ENCODE measurements at places on chromosomes 3 and 15.
A peak's percentile ranks its signal among the peaks of the same experiment; 100 is the strongest.

DNA sequence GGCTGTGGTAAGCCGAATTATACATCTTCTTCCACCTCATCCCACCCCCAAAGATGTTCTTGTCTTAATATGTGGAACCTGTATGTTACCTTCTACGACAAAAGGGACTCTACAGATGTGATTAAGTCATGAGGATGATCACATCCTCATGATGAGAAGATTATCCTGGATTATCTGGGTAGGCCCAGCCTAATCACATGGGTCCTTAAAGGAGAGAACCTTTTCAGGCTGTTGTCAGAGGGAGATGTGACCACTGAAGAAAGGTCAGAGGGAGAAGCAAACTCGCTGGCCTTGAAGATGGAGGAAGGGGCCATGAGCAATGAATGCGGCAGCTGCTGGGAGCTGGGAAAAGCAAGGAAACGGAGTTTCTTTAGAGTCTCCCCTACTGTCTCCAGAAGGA lies 12.9 kb upstream of the SCG3 start:
- DNase-seq, result no peak

GRCh38 chr15:50248994-50249582 lies 16.4 kb downstream of the HDC start:
- DNase-seq, result no peak

GRCh38 chr3:27960133-27960532 lies 238.0 kb upstream of the EOMES start:
- no peak for DNase-seq

DNA sequence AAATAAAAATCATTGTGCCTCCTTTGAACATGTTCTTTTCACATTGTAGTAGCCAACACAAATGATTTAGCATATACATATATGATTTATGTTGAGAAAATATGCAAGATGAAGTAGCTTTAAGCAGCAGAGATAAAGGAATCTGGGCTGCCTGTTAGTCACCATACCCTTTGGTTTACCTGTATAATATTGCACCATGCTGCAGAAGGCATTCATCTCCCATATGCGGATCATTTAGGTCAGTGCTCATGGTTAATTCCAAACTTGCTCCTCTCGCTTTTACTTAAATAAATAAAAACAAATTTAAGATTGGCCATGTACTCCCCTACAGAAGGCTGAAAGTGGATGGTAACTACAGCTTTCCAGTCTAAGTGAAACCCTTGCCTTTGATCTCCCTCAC lies 86.7 kb upstream of the TBL1XR1 start:
- DNase-seq, result no peak

GRCh38 chr15:92391640-92392039 lies 2.0 kb upstream of the ST8SIA2 start:
- no peak for DNase-seq

DNA sequence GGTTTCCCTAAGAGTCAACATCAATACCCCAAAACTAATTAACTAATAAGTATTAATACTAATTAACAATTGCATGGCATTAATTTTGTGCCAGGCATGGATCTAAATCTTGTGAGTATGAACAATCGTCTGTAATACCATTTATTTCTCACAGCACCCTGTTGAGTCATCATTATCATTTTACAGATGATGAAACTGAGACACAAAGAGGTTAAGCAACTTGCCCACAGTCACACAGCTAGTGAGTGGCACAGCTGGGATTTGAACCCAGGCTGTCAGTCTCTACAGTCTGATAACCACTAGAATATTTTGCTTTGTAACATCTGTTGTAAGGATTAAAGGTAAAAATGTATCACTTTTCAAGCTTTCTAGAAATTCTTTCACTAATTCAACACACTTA lies 423.4 kb upstream of the WNT5A start:
- no peak for DNase-seq

DNA sequence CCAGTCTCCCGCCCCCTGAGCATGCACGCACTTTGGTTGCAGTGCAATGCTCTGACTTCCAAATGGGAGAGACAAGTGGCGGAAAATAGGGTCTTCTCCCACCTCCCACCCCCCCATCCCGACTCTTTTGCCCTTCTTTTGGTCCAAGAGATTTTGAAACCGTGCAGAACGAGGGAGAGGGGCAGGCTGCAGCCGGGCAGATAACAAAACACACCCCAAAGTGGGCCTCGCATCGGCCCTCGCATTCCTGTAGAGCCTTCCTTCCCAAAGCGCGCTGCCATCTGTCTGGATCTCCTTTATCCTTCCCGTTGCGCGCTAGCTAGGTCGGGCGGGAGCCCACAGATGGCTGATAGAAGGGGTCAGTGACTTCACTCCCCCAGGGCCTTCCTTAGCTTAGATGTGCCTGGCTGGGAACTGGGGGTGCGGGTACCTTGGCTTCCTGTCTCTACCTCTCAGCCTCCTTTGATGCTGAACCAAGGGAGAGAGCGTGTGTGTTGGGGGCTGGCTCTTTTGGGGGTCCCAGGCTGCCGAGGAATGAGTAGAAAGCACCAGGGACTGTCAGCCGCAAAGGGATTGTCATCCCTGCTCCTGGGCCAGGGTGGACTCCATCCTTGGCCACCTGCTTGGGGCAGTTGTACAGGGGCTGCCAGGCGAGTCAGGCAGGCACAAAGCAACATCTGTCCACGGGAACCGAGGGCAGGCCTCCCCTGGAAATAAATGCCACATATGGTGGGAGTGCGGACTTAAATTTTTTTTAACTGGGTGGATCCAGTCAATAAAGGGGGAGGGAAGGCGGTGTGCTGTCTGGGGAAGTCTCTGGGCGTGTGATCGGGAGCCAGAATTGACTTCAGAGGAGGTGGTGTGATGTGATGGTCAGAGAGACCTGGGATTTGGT lies 1.8 kb downstream of the SMAD3 start:
- DNase-seq, result peak; percentile 39

DNA sequence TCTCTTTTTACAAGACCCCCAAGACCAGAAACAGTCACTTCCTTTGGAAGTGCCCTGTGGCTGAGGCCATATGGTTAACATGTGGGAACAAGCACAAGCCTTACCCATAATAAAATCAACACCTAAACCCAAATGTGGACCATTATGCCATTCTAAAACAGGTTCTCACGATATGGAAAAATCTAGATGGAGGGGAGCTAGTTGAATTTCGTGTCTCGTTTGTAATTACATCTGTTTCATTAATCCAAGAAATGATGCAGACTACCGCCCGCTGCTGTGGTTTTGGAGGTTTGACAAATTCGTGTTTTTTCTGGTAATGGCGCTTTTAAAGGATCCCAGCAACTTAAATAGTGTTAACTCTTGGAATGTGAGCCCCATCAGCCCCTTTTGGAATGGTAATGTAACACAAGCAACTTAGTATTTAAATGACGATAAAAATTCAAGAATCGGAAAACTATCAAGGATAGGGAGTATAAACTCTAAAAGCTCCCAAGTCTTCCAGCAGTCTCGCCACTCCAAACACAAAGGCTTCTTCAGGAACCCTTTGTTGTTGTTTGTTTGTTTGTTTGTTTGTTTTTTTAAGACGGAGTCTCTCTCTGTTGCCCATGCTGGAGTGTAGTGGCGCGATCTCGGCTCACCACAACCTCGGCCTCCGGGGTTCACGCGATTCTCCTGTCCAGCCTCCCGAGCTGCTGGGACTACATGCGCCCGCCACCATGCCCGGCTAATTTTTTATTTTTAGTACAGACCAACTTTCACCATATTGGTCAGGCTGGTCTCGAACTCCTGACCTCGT lies 1.1 kb downstream of the CNBP start:
- DNase-seq, result no peak

DNA sequence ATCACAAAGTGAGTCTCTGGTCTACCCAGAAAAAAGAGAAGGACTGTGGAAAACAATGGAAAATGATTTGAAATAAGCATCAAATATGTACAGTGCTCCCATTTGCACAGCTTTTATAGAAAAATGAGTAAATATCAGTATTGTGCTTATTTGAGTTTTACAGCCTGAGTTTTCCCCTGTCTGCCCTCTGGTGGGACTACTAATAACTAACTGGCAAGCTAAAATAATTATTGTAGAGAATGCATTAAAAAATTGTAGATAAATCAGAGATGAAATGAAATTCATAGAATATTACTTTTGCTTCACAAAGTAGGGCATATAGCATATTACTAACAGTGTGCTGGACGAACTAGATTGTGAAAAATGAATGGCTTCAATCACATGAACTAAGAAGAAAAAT lies 287.1 kb downstream of the NAALADL2 start:
- no peak for DNase-seq

DNA sequence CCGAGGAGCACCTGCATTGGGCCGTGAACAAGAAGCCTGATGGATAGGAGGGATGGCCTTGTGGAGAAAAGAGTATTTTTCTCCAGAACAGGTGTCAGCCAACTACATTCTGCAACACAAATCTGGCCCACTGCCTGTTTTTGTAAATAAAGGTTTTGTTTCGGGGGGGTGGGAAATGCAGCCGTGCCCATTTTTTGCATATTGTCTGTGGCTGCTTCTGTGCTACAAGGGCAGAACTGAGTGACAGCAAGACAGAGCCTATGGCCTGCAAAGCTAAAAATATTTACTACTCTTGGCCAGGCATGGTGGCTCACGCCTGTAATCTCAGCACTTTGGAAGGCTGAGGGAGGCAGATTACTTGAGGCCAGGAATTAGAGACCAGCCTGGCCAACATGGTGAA lies 95.9 kb upstream of the AKAP13 start:
- no peak for DNase-seq

DNA sequence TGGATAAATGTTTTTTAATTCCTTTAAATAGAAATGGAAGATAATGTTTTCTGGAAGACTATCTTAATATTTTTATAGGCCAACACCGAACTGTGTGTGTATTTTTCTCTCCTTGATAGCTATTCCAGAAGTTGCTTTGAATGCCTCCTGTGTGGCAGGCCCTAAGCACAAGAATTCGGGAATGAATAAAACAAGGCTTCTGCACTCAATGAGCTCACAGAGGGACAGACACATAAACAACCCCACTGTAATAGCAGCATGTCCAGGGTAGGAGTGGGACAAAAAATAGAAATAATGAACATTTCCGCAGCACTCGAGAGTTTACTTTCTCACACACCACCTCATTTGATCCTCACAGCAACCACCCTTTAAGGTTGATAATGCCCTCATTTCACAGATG lies 18.0 kb downstream of the SRGAP3 start:
- DNase-seq, result no peak

GRCh38 chr15:75109021-75109735 lies 85.8 kb downstream of the PPCDC start:
- no peak for DNase-seq

- no peak for DNase-seq
These were observed 14.4 kb upstream of the CMSS1 start for GRCh38 chr3:99803297-99803696.

DNA sequence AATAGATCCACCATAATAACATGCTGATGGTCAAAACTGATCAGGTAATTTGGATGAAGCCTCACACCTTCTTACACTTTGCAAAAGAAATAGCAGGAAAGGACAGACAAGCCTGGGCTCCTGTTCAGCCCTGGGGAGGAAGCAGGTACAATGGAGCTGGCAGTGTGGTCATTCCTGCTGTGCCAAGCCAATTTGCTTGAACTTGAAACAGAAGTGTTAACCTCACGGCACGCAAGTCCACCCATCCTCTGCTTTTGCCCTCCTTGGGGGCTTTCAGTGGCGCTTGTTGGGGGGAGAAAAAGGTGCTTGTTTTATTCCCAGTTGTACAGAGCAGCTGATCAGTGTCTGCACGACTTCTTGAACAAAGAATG lies 36.8 kb upstream of the RFTN1 start:
- no peak for DNase-seq

DNA sequence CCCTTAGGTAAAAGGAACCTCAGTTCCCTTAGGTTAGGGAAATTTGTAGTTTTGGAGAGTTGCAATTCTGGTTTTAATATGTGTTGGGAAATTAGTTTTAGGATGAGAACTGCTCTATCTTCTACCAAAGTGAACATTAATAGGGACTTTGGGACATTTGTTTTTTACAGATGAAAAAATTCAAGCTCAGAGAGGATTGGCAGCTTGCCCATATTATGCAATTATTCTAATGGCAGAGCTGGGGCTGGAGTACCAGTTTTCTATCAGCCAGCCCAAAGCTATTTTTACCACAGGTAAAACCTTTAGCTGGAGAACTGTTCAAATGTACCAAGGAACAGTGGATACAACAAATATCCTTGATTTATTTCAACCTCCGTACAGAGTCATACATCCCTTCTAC lies 127.0 kb downstream of the CPNE4 start:
- no peak for DNase-seq

- no peak for DNase-seq
These were observed 178.2 kb upstream of the LPP start for GRCh38 chr3:187975561-187976364.

DNA sequence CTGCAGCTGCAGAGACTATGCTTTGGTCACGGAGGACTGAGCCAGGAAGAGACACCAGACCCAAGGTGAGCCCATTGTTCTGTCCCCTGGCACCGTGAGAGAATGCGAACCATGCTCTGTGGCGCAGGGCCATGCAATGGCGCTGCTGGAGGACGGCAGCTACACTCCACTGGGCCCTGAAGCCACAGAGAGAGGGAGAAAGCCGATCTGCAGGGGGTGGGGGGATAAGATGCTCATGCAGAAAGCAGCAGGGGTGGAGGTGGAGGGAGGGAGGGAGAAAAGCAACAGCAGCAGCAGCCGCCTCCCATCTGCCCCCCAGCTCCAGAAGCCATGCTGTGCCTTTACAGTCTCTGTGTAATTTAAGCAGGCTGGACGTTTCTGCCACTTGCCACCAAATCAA lies 5.3 kb downstream of the BDH1 start:
- DNase-seq, result no peak

- no peak for DNase-seq
These were observed 50.5 kb upstream of the GK5 start for GRCh38 chr3:142275856-142276255.

- DNase-seq, result no peak
These were observed 136.2 kb downstream of the USP13 start for GRCh38 chr3:179788996-179789395.

DNA sequence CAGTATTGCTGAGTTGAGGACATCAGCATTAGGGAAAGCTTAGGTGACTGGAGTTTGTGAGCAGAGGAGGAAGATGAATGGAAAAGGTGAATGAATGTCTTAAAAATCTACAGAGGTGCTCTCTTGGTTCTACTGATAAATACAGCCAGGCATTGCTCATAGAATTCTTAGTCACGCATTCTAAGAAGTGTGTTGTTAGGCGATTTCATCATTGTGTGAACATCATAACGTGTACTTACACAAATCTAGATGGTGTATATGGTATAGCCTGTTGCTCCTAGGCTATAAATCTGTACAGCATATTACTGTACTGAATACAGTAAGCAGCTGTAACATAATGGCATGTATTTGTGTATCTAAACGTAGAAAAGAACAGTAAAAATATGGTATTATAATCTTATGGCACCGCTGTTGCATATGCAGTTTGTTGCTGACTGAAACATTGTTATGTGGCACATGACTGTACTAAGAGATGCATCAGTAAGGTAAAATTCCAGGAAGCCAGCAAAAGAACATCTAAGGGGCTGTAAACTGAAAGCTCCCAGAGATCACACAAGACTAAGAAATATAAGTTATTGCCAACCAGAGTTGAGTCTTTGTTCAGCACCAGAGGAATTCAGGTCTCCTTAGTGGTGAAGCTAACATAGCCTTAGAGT lies 42.9 kb upstream of the ASB14 start:
- DNase-seq, result no peak

- DNase-seq, result no peak
These were observed 198.8 kb downstream of the KLHL25 start for GRCh38 chr15:85595804-85596536.
